ENCODE measurements at places on chromosomes 13 and 19.

- no peak overlapping the region for H3K4me3 ChIP-seq
- H3K27ac ChIP-seq: no peak overlapping the region
These were observed 10.5 kb downstream of the SLC25A42 start for GRCh38 chr19:19074196-19074882.

- H3K27me3 ChIP-seq: no peaks in the 10 kb centered on the region
- no peaks in the 10 kb centered on the region for H3K36me3 ChIP-seq
- no peak overlapping the region for H3K4me3 ChIP-seq
- H3K27ac ChIP-seq: no peak overlapping the region
- no peak for DNase-seq
These were observed 76.6 kb upstream of the SPATA13 start for GRCh38 chr13:24083722-24084421.

GRCh38 chr13:57128909-57129308 lies 11.8 kb upstream of the PRR20A start:
- H3K4me3 ChIP-seq: no peak overlapping the region
- no peak for DNase-seq
- no peaks in the 10 kb centered on the region for H3K36me3 ChIP-seq
- H3K27ac ChIP-seq: no peak overlapping the region

DNA sequence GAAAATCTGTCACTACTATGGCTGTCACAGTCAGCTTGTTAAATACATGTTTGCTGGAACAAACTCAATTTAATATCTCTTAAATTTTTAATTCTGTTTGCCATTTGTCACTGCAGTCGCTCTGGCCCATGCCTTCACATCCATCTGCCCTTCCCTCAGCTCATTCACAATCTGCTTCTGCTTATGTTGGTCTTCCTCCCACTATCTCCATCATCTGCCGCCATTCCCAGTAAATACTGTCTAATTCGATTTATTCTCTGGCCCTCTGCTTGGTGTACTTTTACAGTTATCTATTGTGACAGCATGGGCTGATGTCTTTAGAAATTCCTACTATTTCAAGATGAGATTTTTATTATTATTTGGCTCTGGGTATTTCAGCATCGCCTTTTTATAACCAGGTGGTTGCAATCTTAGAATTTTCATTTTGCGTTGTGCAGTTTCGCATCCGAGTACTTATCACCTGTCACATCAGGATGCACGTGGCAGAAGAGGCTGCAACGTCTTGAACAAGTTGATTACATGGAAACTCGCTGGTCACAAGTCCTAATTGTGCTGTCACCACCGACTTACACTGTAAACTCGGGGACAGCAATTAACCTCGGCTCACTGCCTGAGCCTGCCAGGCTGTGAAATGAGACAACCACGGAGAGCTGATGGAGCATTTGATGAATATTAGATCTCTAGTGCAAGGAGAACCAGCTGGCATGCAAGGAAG lies 158.4 kb downstream of the MYO16 start:
- no peak overlapping the region for H3K27ac ChIP-seq
- H3K36me3 ChIP-seq: no peaks in the 10 kb centered on the region
- peaks cover 3% of the 10 kb centered on the region for H3K27me3 ChIP-seq
- H3K4me1 ChIP-seq: no peaks in the 10 kb centered on the region

- no peak for DNase-seq
- no peak within 1 kb of the TSS for H3K27ac ChIP-seq
- no peaks in the 10 kb centered on the region for H3K36me3 ChIP-seq
- peaks cover 47% of the 10 kb centered on the region for H3K27me3 ChIP-seq
- H3K4me3 ChIP-seq: peak within 1 kb of the TSS; percentile 4
These were observed at the start of gene SLC5A5 for GRCh38 chr19:17871878-17872250. Gene SLC5A5 (plus strand): TSS chr19:17871945. CDS start chr19:17872320, 375 bp downstream.

DNA sequence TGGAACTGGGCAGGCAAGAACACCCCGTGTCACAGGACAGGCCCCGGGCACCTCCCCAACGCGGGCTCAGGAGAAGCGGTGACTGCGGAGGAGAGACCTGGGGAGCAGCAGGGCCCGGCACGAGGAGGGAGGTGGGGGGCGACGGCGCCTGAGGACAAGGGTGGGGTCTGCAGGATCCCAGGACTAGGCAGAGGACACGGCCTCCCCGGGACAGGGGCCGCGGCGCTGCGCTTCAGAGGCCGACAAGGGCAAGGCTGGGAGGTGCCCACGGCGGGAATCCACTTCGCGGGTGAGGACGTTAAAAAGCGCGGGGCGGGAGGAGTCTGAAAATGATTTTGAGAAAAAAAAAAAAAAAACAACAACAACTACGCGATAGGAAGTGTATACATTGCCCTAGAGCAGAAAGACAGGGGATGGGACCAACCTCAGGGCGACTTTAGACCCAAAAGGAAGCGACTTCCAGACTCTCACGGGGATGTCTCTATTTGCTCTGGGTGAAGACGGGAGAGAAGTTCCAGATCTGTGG lies 44.9 kb downstream of the ZNF611 start:
- H3K4me3 ChIP-seq: peak overlapping the region; percentile 85
- H3K36me3 ChIP-seq: no peaks in the 10 kb centered on the region
- H3K27ac ChIP-seq: peak overlapping the region; percentile 93
- H3K4me1 ChIP-seq: peaks cover 7% of the 10 kb centered on the region

- no peaks in the 10 kb centered on the region for H3K27me3 ChIP-seq
- no peaks in the 10 kb centered on the region for H3K36me3 ChIP-seq
- no peak overlapping the region for H3K27ac ChIP-seq
These were observed 254.2 kb downstream of the ITGBL1 start for GRCh38 chr13:101706651-101707050.

GRCh38 chr19:7099597-7099921 lies 30.1 kb downstream of the ZNF557 start:
- DNase-seq: no peak
- no peaks in the 10 kb centered on the region for H3K27me3 ChIP-seq
- H3K27ac ChIP-seq: peak overlapping the region; percentile 91
- H3K4me1 ChIP-seq: no peaks in the 10 kb centered on the region

DNA sequence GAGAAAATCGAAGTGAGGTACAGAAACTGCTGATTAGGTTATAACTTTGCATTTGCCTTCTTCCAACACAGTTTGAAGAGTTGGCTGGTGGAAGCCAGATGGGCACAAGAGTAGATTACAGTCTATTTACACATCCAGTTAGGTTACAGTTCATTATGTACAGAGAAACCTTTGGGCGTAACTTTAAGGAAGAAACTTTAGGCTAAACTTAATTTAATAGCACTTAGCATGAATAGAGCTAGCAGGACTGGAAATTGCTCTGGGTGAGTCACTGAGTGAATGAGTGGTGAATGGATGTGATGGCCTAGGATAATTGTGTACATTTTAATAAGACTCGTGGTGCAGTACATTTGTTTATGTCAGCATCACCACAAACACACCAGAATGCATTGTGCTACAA lies 62.9 kb upstream of the KLHL1 start:
- H3K36me3 ChIP-seq: no peaks in the 10 kb centered on the region
- DNase-seq: no peak
- H3K27me3 ChIP-seq: no peaks in the 10 kb centered on the region
- no peaks in the 10 kb centered on the region for H3K4me1 ChIP-seq

GRCh38 chr13:44278166-44278565 lies 95.5 kb upstream of the SERP2 start:
- peaks cover 13% of the 10 kb centered on the region for H3K4me1 ChIP-seq
- no peak overlapping the region for H3K27ac ChIP-seq
- no peak overlapping the region for H3K4me3 ChIP-seq
- DNase-seq: no peak

DNA sequence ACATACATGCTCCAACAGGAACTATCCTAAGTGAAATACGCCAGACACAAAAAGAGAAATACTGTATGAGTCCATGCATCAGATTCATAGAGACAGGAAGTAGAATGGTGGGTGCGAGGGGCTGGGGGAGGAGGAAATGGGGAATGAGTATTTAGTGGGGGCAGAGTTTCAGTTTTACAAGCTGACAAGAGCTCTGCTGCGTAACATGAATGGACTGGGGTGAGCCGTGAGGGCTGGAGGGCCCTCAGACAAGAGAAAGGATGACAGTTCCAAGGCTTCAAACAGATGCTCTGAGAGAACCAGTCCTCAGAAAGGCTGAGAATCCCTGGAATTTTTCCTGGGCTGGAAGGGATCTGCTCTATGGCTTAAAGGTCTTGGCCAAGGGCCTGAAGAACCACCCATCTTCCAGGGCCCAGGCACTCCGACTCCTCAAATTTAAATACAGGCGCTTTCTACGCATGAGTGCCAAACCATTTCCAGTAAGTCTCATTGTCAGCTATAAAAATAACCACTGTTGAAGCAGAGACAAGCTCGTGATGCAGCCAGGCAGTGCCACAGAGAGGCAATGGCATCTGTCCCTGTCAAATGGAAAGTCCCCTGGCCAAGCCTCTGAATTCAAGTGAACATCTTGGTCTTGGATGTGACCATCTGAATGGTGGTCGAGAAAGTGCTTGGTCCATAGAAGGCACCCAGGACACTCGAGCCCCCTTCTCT lies 17.5 kb downstream of the KLF2 start:
- no peaks in the 10 kb centered on the region for H3K36me3 ChIP-seq
- DNase-seq: no peak
- peak overlapping the region; percentile 63 for H3K27ac ChIP-seq
- H3K27me3 ChIP-seq: no peaks in the 10 kb centered on the region

- no peak overlapping the region for H3K27ac ChIP-seq
- DNase-seq: no peak
- H3K27me3 ChIP-seq: no peaks in the 10 kb centered on the region
- no peak overlapping the region for H3K4me3 ChIP-seq
These were observed 2.2 kb upstream of the EPS15L1 start for GRCh38 chr19:16473875-16474392.

DNA sequence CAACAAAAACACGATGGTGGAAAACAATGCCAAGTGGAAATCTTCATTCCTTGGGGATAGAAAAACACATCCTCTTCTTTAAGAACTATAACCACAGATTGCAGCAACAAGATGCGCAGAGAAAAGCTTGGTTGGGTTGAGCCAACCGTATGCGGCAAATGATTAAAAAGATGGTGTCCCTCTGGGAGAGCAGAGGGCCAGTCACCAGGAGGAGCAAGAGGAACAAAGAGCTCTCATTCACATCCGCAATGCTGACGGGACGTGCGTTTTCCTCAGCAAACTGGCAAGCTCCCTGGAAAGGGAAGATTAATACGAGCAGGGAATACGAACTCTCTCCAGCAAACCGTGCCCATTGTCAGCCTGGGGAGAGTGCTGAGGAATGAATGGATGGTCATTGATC lies 141.6 kb downstream of the KATNAL1 start:
- no peak for DNase-seq
- no peaks in the 10 kb centered on the region for H3K27me3 ChIP-seq
- H3K36me3 ChIP-seq: no peaks in the 10 kb centered on the region
- H3K4me3 ChIP-seq: no peak overlapping the region
- no peak overlapping the region for H3K27ac ChIP-seq

- no peaks in the 10 kb centered on the region for H3K36me3 ChIP-seq
- H3K27ac ChIP-seq: no peak overlapping the region
- H3K4me1 ChIP-seq: no peaks in the 10 kb centered on the region
- no peak for DNase-seq
- H3K27me3 ChIP-seq: no peaks in the 10 kb centered on the region
These were observed 32.5 kb upstream of the NDFIP2 start for GRCh38 chr13:79448413-79448812.

GRCh38 chr19:6233827-6234511 lies 45.8 kb downstream of the MLLT1 start:
- H3K4me3 ChIP-seq: peak overlapping the region; percentile 3
- peaks cover 9% of the 10 kb centered on the region for H3K36me3 ChIP-seq
- peaks cover 71% of the 10 kb centered on the region for H3K4me1 ChIP-seq
- H3K27ac ChIP-seq: peak overlapping the region; percentile 80
- no peaks in the 10 kb centered on the region for H3K27me3 ChIP-seq
- peak; percentile 89 for DNase-seq

- DNase-seq: no peak
- H3K4me1 ChIP-seq: no peaks in the 10 kb centered on the region
- no peak overlapping the region for H3K4me3 ChIP-seq
- H3K27ac ChIP-seq: no peak overlapping the region
- no peaks in the 10 kb centered on the region for H3K36me3 ChIP-seq
These were observed 992.6 kb downstream of the PCDH9 start for GRCh38 chr13:66237411-66238062.

DNA sequence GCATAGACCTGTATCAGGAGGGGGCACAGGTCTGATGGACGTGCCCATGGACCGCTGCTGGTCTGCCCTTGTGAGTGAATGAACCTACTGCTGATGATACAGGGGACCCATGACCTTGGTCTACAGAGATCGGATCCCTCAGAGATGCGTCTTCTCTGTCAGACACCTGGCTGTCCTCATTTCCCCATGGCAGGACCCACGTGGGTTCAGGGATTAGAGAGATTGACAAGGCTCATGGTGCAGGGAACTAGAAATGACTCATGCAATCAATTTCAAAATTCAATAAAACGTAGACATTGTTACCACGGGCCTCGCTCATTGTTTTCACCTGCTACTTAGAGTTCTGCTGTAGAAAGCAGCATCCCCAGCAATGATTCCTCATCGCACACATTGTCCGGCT lies 962 bp upstream of the TPRX1 start:
- no peaks in the 10 kb centered on the region for H3K27me3 ChIP-seq
- DNase-seq: no peak
- no peaks in the 10 kb centered on the region for H3K4me1 ChIP-seq

DNA sequence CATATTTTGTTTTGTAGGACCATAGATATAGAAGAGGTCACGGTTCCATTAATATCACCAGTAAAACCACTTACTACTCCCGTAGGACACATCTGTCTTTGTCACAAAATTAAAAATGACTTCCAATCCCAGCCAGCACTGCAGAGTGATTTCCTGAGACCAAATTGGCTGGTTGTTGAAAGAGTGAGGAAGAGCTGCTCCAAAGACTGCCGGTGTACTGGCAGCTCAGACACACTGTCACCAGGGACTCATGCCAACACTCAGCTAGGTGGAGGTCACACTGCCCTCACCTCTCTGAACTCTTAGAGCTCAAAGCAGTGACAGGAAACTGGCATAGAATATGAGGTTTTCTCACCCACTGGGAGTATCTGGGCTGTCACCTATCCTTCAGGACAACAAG lies 52.1 kb downstream of the FLT1 start:
- no peaks in the 10 kb centered on the region for H3K4me1 ChIP-seq
- no peaks in the 10 kb centered on the region for H3K36me3 ChIP-seq
- H3K27me3 ChIP-seq: no peaks in the 10 kb centered on the region
- no peak overlapping the region for H3K4me3 ChIP-seq
- no peak overlapping the region for H3K27ac ChIP-seq

DNA sequence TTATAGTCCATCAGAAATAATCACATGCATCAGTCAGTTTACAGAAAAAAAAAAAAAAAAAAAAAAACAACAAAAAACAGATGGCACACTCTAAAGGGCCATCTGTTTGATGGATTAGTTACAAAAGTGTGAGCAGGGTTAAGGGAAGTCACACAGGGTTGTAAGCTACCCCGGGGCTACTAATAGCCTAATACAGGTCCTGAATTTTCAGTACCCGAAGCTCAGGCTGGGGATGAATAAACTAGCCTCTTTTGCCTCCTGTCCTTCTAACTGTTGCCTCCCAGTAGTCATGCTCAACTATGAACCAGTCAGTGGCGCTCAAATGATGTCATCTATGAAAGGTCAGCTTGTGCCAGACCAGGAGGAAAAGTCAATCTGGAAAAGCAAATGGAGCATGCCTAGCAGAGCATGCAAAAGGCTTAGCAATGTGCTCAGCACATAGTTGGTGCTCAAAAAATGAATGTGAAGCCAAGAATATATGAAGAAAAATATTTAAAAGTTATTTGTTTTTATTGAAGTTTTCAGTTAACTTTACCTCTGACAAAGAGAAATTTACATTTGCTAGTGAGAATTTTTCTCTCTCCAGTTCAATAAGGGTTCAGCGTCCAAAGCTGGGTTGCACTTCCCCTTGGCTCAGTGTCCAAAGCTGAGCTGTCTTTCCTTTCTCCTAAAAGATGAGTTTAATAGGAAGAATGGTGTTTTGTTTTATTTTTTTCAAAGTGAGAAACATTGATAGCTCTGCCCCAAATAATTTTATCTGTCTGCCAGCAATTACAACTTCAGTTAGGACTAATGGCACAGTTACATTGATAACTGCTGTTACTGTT lies 30.8 kb upstream of the LRCH1 start:
- no peak overlapping the region for H3K27ac ChIP-seq
- no peaks in the 10 kb centered on the region for H3K27me3 ChIP-seq
- no peaks in the 10 kb centered on the region for H3K4me1 ChIP-seq
- H3K4me3 ChIP-seq: no peak overlapping the region
- no peak for DNase-seq

Measured in upper lobe of right lung (tissue), 1 donor.